Naive thymus-derived CD8-positive, alpha-beta T cell (primary cell): ENCODE measurements at places on chromosomes 13 and 19.

DNA sequence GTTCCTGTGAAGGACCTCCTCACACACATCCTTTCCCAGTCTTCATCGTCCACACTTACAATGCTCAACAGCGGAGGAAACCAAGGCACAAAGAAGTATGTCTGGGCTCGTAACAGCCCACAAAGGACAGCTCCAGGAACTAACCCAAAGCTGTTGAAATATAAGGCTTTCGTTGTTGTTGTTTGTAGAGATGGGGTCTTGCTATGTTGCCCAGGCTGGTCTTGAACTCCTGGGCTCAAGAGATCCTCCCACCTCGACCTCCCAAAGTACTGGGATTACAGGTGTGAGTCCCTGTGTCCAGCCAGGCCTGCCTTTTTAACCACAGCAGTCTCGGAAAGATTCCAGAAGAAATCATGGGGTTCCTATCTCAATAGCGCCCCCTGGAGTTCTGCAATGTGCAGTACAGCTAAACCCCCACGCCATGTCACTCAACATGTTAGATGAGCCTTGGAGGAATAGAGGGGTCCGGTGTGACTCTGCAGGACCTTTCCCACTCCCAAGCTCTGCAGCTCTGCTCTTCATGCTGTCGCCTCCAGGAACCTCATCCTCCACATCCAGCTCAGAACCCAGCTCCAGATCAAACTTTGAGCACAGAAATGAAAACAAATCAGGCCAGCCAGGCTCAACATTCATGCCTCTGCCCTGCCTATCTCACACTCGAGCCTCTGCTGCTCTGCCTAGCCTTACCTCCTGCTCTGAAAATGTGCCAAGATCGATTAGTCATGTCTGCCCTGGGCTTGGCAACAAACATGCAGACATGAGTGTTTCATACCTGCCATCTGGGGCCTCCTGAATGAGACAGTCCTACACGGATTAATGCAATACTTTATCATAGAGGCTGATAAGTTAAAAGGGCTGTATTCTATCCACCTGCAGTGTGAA lies 7.5 kb downstream of the PLA2G4C start:
- H3K27ac ChIP-seq: no peak overlapping the region
- H3K4me3 ChIP-seq: no peak overlapping the region
- peaks cover 3% of the 10 kb centered on the region for H3K4me1 ChIP-seq
- H3K36me3 ChIP-seq: no peaks in the 10 kb centered on the region
- no peaks in the 10 kb centered on the region for H3K27me3 ChIP-seq
- DNase-seq: peak; percentile 15

- H3K27me3 ChIP-seq: peaks cover 46% of the 10 kb centered on the region
- no peak overlapping the region for H3K4me3 ChIP-seq
- no peaks in the 10 kb centered on the region for H3K4me1 ChIP-seq
- H3K27ac ChIP-seq: no peak overlapping the region
- no peak for DNase-seq
Measured at GRCh38 chr13:96044238-96044637, 9.0 kb downstream of the UGGT2 start.

- no peak for DNase-seq
- H3K27ac ChIP-seq: no peak overlapping the region
- H3K27me3 ChIP-seq: no peaks in the 10 kb centered on the region
- H3K36me3 ChIP-seq: no peaks in the 10 kb centered on the region
Measured at GRCh38 chr13:37942929-37943328, 73.4 kb upstream of the TRPC4 start.

DNA sequence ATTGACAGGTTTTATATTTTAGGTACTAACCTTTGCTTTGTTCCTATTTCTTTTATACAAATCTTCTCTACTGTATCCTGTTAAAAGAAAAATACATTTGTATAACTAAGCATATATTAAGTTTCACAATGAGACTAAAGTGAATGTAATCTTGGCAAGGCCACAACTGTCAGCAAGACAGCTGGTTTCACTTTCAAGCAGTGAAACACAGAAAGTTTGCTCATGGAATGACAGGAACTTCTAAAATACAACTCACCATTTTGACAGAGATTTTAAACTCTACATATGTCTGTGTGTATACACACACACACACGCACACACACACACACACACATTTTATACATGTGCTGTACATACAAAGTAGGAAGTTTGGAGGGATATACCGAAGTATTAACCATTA lies 53.3 kb downstream of the PARP4 start:
- H3K27me3 ChIP-seq: no peaks in the 10 kb centered on the region
- no peak for DNase-seq
- H3K36me3 ChIP-seq: peaks cover 38% of the 10 kb centered on the region
- no peak overlapping the region for H3K4me3 ChIP-seq

DNA sequence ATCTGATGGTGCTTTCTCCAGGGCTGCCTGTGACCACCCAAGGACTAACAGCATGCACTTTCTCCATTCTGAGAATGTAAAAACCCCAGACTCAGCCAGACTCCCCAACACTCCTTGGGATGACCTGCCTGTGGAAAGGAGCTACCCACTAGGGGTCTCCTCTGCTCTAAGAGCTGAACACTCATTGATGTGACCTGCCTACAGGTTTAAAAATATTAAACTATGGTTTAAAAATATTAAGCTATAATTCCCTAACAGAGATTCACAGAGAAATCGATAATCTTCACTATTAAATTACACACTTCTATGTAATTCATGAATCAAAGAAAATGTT lies 696.2 kb upstream of the SLITRK5 start:
- no peaks in the 10 kb centered on the region for H3K4me1 ChIP-seq
- no peak overlapping the region for H3K4me3 ChIP-seq
- DNase-seq: no peak

- H3K27me3 ChIP-seq: peaks cover 5% of the 10 kb centered on the region
- no peak overlapping the region for H3K27ac ChIP-seq
- no peak for DNase-seq
- no peak overlapping the region for H3K4me3 ChIP-seq
- peaks cover 11% of the 10 kb centered on the region for H3K4me1 ChIP-seq
Measured at GRCh38 chr13:105907319-105908019, 628.0 kb downstream of the EFNB2 start.

DNA sequence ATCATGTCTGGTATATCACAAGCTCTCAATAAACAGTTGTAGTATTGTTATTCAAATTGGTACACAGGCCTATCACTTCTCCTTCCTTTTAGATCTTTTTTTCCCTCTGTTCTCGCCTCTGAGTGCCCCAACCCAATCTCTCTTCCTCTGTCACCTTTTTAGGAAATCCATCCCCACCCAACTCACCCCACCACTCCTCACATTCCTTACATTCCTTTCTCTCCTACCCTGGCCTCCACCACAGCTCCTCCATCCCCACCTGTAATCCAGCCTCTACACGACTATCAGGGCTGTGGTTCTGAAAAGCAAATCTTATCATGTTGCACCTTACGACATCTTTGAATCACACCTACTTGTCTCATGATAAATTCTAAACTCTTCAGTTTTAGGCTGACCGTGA lies 545.4 kb upstream of the GPC6 start:
- H3K4me1 ChIP-seq: no peaks in the 10 kb centered on the region
- no peak for DNase-seq
- no peaks in the 10 kb centered on the region for H3K36me3 ChIP-seq
- H3K27ac ChIP-seq: no peak overlapping the region
- H3K27me3 ChIP-seq: no peaks in the 10 kb centered on the region
- no peak overlapping the region for H3K4me3 ChIP-seq

- H3K36me3 ChIP-seq: peaks cover 10% of the 10 kb centered on the region
- no peak overlapping the region for H3K4me3 ChIP-seq
- H3K27me3 ChIP-seq: no peaks in the 10 kb centered on the region
- H3K27ac ChIP-seq: no peak overlapping the region
Measured at GRCh38 chr13:98990701-98991100, 12.8 kb upstream of the DOCK9 start.

- peaks cover 76% of the 10 kb centered on the region for H3K4me1 ChIP-seq
- H3K4me3 ChIP-seq: peak overlapping the region; percentile 90
- no peak for DNase-seq
- H3K27ac ChIP-seq: peak overlapping the region; percentile 93
- no peaks in the 10 kb centered on the region for H3K27me3 ChIP-seq
- peaks cover 52% of the 10 kb centered on the region for H3K36me3 ChIP-seq
Measured at GRCh38 chr13:48235341-48236135, 2.5 kb downstream of the ITM2B start.

GRCh38 chr19:52599241-52599640 lies 29.2 kb downstream of the ZNF701 start:
- H3K36me3 ChIP-seq: peaks cover 22% of the 10 kb centered on the region
- H3K27ac ChIP-seq: no peak overlapping the region
- peak overlapping the region; percentile 5 for H3K4me3 ChIP-seq
- H3K27me3 ChIP-seq: no peaks in the 10 kb centered on the region
- DNase-seq: no peak

DNA sequence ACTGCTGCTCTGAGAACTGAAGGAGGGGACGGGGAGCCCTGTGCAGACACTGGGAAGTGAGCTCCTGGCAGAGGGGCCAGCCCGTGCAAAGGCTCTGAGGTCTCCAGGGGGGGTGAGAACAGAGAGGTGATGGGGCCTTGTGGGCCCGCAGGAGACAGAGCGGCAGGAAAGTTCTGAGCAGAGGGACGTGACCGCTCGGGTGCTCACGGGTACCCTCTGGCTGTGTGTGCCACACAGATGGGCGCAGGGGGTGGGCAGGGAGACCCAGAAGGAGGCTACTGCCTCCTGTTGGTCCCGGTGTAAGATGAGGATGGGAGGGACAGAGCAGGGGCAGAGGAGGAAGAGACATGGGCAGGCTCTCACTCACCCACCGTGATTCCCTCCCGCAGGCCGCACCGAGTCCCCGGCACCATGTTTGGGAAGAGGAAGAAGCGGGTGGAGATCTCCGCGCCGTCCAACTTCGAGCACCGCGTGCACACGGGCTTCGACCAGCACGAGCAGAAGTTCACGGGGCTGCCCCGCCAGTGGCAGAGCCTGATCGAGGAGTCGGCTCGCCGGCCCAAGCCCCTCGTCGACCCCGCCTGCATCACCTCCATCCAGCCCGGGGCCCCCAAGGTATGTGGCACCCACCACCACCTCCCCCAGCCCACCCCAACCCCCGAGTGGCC lies 27.5 kb upstream of the NCCRP1 start:
- no peak for DNase-seq
- no peak overlapping the region for H3K27ac ChIP-seq
- H3K4me1 ChIP-seq: no peaks in the 10 kb centered on the region
- no peaks in the 10 kb centered on the region for H3K36me3 ChIP-seq
- no peak overlapping the region for H3K4me3 ChIP-seq

DNA sequence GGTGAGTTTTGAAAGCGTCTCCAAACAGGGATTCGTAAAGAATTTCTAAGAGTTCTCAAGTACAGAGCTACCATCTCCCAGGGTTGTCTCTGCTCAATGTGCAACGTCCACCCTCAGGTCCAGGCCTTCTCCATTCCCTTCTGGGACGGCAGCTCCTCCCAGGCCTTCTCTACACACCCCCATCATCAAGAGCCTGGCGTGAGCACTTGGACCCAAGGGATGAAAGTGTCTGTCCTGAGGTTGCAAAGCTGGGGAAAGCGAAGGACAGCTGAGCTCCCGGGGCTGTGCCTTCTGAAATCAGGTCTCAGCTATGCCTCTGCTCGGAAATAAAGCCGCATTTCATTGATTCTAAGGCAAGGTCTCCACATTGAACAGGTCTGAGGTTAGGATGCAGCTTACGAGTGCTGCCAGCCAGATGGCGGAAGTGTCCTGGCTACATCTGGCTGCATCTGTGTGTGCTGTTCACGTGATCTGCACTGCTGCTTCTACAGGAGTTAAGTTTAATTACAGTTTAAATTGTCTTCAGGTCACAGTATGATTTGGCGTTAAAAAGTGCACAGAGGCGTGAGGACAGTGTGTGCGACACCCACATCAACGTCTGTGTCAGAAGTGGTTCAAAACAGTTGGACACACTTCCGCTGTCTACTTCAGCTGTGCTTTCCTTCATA lies 27.0 kb upstream of the MIER2 start:
- H3K4me1 ChIP-seq: peaks cover 5% of the 10 kb centered on the region
- H3K4me3 ChIP-seq: no peak overlapping the region
- no peak for DNase-seq
- peaks cover 72% of the 10 kb centered on the region for H3K27me3 ChIP-seq

- H3K4me3 ChIP-seq: no peak overlapping the region
- peaks cover 4% of the 10 kb centered on the region for H3K4me1 ChIP-seq
- no peak for DNase-seq
- H3K27ac ChIP-seq: no peak overlapping the region
Measured at GRCh38 chr13:39913928-39914327, 258.5 kb downstream of the COG6 start.
